Stimulated activated CD4-positive, alpha-beta T cell treated with anti-CD3 and anti-CD28 coated beads, Interleukin-1b, Interleukin-23, amount 100 ng/mL, for 1 hour (primary cell): ENCODE measurements at places on chromosomes 6 and 20.

DNA sequence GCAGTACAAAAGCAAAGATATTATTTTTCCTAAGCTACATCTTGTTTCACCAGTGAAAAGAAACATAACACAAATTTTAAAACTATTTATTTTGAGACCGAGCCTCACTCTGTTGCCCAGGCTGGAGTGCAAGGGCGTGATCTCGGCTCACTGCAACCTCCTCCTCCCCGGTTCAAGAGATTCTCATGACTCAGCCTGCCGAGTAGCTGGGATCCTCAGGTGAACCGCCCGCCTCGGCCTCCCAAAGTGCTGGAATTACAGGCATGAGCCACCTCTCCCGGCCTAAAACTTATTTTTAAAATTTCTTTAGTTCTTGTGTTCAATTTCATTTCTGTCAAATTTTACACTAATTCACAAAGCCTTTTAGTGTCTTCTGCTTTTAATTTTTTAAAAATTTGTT is 5.9 kb downstream of the SRSF12 start:
- DNase-seq = no peak

DNA sequence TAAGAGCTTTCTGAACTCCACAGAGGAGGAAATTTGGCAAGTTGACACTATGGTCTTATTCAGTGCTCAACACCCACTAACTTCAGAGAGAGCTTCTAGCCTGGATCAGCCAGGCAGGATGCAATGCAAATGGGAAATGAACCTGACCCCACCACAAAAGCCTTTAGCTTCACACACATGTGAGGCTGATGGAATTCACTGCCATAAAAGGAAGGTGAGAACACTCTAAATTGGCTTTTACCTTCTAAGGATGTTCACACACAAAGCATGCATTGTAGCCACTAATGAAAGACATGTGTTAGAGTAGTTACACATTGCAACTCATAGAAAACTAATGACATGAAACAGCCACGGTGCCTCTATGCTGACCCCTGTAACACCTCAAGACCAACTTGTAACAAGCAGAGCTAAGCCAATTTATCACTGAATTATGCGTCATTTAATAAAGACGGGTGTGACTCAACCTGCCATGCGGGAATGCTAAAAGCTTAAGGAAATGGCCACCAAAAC is 262.1 kb downstream of the HACE1 start:
- no peak for DNase-seq

DNA sequence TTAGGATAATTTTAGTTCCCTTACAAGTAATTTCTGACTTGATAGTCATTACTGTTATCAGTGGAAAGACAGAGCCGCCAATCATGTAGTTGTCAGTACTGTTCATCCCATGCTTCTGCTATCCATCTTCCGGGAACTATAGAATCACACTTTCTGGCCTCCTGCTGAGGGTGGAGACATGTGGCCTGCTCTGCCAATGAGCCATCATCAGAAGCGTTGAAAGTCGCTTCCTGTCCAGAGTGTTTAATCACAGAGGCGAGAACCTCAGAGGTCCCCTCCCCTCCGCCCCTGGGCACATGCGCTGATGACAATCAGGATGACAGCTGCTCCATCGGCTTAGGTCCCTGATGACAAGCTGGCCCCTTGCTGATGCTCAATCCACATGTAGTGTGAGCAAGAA is 3.0 kb downstream of the DDO start:
- DNase-seq = no peak

GRCh38 chr6:127279815-127280214 is 13.2 kb downstream of the RNF146 start:
- DNase-seq = no peak

DNA sequence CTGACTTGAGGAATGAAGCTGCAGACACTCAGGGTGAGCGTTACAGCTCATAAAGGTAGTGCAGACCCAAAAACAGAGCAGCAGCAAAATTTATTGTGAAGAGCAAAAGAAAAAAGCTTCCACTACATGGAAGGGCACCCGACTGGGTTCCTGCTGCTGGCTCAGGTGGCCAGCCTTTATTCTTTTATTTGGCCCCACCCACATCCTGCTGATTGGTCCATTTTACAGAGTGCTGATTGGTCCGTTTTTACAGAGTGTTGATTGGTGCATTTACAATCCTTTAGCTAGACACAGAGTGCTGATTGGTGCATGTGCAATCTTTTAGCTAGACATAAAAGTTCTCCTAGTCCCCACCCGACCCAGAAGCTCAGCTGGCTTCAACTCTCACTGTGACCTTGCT is 95.3 kb upstream of the STMND1 start:
- DNase-seq = no peak

DNA sequence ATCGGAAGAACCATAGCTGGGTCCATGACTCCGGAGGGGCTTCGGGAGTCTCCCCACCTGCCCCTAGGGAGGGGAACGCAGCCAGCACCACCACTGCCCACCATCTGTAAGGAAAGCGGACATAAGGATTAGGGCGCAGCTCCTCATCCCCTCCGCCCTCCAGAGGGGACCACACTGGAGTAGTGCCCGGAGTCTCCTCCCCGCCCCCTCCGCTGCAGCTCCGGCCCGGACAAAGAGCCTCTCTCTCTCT is 628 bp downstream of the SLC35B2 start:
- no peak for DNase-seq

DNA sequence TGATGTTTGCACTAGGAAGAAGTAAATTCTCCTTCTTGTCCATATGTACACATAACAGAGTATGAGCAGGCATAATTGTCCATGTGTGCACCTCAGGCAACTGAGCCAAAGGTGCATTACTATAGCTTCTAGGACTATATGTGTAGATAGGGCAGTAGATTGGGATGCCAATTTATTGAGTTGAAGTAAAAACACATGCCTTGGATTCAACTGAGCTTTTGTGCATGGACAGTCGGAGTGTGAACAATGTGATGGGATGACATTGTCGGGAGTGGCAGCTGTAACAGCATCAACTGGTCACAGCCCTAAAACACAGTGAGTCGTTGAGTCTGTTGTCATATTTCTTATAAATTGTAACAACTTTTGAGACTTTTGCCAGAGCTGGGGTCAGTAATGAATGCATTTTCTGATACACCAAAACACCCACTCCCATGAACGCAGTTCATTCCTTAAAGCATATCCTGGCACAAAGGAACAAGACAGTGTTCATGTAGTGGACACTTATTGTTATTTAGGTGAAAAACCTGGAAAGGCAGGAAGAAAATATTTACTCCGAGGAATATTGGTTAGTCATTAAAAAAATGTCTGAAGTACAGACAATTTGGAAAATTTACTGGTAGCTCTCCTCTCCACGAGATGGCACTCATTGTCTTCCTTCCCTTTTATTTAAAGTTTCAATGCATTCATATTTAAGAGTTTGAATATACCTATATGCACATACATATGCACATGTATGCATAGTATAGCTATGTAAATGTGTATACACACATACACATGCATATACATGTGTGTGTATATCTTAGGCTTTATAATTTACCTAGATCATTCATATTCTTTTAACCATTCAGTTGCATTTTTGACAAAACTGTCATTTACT is 302.0 kb upstream of the STXBP5 start:
- DNase-seq = no peak

DNA sequence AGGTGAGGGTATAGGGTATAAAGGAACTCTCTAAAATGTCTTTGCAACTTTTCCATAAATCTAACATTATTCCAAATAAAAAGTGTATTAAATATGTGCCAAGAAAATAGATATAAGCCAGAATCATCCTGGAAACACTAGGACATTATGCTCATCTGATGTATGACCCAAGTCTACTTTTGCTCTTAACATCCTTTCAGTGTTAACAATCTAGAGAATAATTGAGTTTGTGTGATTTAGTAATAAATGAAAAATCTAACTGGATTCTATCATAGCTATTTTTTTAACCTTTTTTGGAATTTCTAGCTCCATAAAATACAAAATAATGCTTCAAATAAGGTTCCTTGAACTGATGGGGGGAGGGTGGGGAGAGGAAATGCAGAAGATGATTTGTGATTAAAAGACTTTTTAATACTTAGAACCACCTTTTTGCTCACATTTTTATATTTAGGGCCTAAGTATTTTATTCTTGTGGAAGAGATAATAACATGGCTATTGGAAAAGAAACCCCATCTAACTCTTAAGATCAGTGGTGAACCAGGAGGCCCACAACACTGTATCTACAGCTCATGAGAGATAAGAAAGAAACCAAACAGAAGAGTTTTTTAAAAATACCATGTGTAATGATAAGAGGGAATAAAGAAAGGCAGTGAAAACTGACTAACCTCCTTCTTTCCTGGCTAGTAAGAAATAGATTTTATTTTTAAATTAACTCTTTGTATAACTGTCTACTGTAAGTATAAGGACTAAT is 68.5 kb downstream of the PDSS2 start:
- DNase-seq = no peak

GRCh38 chr6:47423079-47423478 is 54.5 kb upstream of the CD2AP start:
- no peak for DNase-seq

DNA sequence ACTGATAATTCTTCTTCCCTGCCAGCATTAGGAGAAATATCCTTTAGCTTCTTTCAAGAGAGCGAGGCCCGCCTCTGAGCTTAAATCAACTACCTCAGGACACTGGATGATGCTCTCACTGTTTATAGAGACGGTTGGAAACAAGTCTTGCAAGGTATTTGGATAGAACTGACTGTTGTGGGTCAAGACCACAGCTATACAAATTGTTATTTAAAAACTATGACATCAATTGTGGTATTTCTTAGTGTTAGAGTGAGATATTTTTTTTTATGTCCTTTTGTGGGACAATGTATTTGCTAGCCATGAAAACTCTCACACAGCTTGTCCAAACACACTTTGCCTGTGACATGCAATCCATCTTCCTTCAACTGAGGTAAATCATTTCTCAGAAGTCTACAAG is 136.3 kb upstream of the PHACTR1 start:
- no peak for DNase-seq

DNA sequence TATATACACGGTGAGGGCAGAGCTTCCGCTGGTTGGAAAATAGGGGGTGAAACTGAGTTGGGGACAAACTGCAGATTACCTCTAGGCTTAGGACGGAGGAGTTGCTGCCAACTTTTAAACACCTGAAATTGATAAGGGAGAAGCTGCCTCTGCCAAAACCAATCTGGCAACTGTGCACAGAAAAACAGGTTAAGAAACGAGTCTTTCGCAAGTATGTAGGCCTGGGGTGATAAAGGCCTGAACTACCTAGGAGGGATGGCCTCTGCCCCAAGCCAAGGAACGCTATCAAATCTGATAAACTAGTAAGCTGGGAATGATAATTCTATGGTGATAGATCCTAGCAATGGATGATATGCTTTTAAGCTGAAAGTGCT is 149.9 kb upstream of the QKI start:
- no peak for DNase-seq

- no peak for DNase-seq
Measured at GRCh38 chr6:85810558-85810957, 167.9 kb upstream of the SYNCRIP start.

DNA sequence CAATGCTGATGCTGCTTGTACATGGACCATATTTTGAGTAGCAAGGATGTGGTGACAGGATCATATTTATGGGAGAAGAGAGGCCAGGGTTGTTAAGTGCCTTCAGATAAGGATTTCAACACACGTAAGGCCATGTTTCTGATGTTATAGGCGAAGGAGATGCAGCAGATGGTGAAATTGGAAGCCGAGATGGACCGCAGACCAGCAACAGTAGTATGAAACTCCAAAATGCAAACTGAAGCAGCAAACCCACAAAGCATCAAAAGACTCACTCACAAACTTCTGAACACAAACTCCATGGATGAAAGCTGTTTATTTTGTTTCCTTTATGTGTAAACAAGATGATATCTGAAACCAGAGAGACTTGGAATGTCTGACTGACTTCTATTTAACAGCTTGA is 35.6 kb upstream of the LAMP5 start:
- no peak for DNase-seq

DNA sequence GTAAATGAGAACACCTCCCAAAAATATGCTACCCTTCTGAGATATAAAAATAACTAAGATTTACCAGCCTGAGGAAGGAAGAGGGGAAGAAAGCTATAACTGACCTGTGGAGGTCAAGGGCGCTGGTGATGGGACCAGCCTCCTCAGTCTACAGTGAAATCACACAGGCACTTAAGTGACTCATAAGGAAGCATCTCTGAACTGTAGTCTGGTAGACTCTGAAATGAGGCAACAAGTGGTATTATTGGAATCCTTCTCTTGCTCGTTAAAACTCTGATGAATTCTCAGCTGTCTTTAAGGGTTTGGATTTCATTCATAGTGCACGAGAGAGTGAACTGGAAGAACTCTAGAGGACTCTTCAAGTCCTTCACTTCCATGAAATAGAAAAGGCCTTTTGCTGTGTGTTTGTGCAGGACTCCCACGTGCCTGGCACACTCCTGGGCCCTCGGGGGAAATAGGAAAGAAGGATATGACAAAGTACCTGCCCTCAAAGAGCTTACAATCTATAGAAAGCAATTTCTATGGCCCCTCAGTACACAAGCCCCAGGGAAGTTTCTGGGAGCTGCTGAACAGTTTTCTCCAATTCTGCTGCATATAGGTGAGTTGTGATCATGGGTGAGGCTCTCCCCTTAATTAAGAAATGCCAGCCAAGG is 231.8 kb upstream of the RREB1 start:
- DNase-seq = no peak

GRCh38 chr6:82145926-82146452 is 101.6 kb downstream of the IBTK start:
- DNase-seq = no peak

DNA sequence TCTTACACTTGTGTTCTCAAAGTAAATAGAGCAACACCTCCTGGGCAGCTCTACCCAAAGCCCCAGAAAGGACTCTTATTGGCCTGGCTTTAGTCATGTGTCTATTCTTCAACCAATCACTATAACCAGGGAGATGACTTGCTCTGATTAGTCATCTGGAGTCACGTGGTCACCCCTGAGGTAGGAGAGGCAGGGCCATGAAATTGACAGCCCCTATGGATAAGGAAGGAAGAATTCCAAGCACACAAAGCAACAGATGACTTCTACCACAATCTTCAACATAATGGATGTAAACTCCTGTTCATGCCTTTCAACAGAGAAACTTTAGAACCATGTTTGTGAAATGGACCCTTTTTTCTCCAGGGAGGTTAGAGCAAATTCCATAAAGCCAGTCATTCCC is 24.6 kb upstream of the EYA2 start:
- DNase-seq = no peak

DNA sequence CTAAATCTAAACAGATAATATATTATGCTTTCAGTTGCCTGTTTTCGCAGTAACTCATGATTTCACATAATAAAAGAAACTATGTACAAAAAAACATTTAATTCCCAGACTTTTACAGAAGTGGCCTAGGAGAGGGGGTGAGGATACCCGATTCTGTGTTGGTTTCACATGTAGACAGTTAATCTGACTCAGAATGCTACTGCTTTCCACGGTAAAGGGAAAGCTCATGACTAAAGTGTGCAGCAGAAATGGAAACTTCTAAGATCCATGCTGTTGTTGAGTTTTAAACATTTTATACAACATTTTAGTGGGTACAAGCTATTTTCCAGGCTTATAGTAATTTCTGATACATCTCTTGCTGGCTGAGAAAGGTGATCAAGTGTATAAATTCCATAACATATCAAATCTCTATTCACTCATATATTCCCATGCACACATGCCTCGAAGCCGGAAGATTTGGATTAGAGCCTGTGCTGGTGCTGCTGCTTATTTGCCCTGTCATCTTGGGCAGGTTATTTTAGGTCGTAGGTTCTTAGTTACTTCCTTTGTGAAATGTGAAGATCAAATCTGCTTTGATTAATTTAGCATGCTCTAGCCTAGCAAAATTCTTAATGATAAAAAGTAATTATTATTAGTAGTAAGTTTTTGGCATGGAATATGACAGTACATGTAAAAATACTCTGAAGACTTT is 896.7 kb upstream of the MAP3K7 start:
- DNase-seq = no peak

- no peak for DNase-seq
Measured at GRCh38 chr6:46816626-46817025, 23.4 kb downstream of the MEP1A start.
